ENCODE measurements at places on chromosomes 6 and 20.

DNA sequence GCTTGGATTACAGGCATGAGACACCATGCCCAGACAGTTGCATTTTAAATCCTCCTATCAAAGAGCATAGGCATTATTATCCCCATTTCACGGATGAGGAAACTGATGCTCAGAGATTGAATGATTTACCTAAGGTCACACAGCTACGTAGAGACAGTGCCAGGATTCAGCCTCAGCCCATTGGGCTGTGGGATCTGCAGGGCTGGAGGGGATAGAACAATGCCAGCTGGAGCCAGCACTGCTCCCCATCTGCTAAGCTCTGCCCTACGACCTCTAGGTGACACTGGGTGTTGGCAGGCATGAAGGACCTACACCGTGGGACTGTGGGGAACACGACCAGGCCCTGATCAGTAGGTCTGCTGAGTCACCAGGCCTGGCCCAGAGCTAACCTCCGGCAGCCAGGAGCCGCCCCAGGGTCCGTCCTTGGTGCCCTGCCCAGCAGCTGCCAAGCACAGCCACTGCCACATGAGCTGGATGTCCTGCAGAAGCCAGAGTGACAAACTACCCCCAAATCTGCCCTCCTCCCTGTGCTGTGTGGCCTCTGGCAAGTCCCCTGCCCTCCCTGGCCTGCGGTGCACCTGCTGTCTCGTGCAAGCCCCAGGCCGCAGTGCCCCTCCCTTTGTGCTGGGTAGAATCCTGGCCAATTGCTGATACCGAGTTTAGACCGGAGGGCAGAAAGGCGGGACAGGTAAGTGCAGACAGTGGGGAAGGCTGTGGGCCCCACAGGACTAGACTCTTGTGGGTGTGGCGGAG lies 47.6 kb upstream of the PTGIS start:
- DNase-seq = no peak

DNA sequence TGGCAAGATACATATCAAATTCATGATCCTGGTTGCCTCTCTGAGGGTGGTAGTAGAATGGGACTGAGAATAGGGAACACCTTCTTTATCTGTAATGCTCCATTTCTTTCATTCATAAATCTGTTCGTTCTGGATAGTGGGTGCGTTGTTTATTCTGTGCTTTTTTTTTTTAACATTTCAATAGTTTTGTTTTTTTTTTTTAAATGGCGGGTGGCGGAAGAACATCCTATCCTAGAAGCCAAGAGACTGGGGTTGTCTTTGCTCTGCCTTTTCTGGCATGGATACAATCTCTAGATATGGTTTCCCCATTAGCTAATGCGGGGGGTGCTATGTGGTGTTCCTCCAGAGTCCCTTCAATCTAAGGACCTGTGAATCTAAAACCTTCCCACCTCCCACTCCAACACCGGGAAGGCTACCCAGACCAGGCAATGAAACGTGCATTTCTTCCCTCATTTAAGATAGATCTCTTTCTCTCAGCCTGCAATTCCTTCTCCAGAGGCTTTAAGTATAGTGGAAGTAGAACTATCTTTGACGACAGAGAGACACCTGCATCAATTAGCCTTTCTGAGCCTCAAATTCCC lies 883 bp upstream of the CCDC28A start:
- DNase-seq = no peak

DNA sequence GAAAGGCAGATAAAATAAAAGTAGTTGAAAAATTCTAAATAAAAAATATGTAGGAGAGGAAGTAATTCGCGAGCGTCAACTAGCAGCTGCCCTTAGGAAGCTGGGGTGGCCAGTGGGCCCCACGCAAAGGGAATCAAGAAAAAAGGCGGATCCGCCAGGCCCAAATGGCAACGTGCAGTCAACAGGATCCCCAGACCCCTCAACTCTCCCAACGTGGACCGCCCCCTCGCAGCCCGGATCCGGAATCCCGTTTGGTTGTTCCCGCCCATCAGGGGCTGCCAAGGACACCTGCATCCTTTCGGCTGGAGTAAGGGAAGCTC lies 296 bp downstream of the DZANK1 start:
- no peak for DNase-seq

- no peak for DNase-seq
These were observed 36.5 kb downstream of the NOX3 start for GRCh38 chr6:155419161-155419560.

GRCh38 chr6:117919275-117919674 lies 12.2 kb downstream of the SLC35F1 start:
- no peak for DNase-seq

- DNase-seq = no peak
These were observed 17.8 kb upstream of the FNDC1 start for GRCh38 chr6:159151266-159151855.

DNA sequence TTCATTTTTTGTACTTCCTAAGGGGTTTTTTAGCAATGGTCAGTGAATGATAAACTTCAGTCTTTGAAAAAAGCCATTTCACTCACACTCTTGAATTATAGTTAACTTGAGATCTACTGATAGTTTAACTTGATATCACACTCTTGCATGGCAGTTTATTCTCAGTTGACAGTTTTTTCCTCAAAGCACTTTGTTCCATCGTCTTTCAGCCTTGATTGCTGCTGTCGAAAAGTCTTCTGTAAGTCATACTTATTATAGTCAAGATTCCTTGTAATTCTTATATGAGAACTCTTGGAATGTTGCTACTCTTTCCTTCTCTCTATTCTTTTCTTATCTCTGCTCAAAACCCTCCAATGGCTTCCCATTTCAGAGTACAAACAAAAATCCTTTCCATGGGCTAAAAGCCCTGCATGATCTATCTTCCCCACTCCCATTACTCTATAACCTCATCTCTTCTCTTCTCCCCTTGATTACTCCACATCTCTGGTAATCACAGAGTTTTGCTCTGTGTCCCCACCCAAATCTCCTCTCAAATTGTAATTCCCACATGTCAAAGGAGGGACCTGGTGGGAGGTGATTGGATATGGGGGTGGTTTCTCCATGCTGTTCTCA lies 31.2 kb downstream of the ZHX3 start:
- no peak for DNase-seq

- DNase-seq = no peak
These were observed 262.8 kb upstream of the HS3ST5 start for GRCh38 chr6:114605656-114606055.

GRCh38 chr20:43752561-43753301 lies 25.9 kb upstream of the GTSF1L start:
- DNase-seq = no peak

DNA sequence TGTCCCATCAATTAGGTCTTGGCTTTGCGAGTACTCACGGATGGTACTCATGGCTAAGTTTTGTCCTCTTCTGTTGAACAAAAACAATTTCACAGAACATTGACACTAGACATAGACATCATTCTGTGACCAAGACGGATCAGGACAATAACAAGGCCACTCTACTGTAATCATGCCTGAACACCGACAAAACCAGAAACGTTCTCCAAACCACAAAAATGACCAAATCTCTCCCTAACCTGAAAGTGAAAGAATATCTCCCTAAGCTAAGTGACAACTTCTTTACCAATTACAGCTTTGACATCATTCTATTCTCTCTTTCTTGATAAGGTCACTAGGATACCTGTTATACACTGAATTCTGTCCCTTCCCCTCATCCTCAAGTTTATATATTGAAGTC lies 40.0 kb upstream of the SLC2A12 start:
- no peak for DNase-seq

- DNase-seq = no peak
These were observed 272.1 kb upstream of the TAB2 start for GRCh38 chr6:149045404-149045803.

GRCh38 chr20:58850693-58851174 lies at the start of gene GNAS-AS1:
TSS of gene GNAS-AS1 (minus strand) at chr20:58850902.
- peak; percentile 68 for DNase-seq

GRCh38 chr20:53643031-53643832 lies 49.6 kb upstream of the ZNF217 start:
- DNase-seq = no peak

- DNase-seq = no peak
These were observed 30.4 kb downstream of the BFSP1 start for GRCh38 chr20:17500826-17501225.
